ENCODE measurements at places on chromosomes 1 and 21.

DNA sequence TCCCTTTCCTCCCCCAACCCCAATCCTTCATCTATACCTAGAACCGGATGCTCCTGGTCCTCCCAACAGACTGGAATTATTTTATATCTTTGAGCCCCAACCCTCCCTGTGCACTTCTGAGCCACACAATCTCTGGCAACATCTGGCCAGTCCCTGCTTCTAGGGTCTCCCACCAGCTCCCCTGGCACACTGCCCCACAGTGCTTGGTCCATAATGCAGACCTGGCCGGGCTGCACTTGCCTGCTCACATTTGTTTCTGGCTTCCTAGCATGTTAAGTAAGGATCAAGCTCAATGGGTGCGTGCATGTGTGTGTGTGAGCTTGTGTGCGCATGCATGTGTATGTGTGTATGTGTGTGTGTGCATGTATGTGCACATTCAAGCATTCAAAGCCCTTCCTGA is 8.8 kb downstream of the TRIM62 start:
- no peak for DNase-seq

GRCh38 chr1:64572222-64572900 is 102.4 kb downstream of the CACHD1 start:
- no peak for DNase-seq

- no peak for DNase-seq
Measured at GRCh38 chr1:161739865-161740566, 9.6 kb upstream of the DUSP12 start.

GRCh38 chr1:18899363-18900049 is 2.8 kb downstream of the ALDH4A1 start:
- DNase-seq: no peak
